ENCODE measurements at places on chromosomes 13 and 19.

DNA sequence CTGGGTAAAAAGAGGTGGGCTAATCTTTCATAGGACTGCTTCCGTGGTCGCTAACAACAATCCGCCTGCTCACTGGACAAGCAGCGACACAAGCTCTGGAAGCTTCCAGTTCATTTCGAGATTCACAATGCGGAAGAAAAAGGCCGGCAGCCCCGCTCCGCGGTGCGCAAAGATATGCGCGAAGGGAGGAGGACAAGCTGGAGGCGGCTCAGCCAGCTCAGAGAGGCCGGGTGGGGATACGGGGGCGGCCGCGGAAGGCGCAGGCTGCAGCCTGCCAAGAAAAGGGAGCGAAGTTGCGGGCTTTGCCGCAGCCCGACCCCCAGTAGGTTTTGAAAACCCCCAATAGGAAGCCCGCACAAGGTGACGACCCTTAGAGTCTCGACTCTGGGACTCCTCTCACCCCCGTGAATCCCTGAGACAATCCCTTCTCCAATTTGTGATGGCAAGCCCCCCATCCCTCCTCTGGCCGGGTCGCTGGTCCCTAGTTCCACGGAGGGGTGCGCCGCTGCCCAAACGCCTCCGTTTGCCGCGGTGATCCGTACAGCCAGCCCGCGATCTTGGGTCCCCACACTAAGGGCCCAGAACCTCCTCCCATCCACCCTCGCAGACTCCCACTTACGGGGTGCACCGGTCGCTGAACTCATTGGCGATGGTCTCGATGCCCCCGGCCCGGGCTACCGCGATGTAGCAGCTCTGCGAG is 697 bp downstream of the HSPH1 start:
- no peak for DNase-seq

DNA sequence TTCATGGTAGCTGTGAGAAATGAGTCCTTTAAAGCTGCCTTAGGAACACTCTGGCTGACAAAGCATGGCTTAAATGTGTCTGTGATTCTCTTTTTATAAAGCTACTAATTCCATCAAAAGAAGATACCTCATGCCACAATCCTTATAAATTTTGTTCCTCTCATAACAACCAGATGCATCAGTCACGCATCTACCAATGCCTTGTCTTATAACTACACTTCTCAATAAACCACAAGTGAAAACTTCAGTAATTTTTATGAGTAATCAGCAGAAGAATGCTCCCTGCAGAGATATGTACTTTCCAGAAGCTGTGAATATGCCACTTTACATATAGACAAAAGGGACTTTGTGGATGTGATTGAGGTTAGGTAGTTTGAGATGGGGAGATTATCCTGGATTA is 147.8 kb downstream of the SUCLA2 start:
- no peak for DNase-seq

- peak; percentile 96 for DNase-seq
Measured at GRCh38 chr19:32405431-32406160, at the start of gene DPY19L3. TSS of gene DPY19L3 (plus strand) at chr19:32405770. CDS start at chr19:32408254, 2,484 bp downstream.

- peak; percentile 77 for DNase-seq
Measured at GRCh38 chr19:43464134-43464775, 1.2 kb downstream of the LYPD3 start.

DNA sequence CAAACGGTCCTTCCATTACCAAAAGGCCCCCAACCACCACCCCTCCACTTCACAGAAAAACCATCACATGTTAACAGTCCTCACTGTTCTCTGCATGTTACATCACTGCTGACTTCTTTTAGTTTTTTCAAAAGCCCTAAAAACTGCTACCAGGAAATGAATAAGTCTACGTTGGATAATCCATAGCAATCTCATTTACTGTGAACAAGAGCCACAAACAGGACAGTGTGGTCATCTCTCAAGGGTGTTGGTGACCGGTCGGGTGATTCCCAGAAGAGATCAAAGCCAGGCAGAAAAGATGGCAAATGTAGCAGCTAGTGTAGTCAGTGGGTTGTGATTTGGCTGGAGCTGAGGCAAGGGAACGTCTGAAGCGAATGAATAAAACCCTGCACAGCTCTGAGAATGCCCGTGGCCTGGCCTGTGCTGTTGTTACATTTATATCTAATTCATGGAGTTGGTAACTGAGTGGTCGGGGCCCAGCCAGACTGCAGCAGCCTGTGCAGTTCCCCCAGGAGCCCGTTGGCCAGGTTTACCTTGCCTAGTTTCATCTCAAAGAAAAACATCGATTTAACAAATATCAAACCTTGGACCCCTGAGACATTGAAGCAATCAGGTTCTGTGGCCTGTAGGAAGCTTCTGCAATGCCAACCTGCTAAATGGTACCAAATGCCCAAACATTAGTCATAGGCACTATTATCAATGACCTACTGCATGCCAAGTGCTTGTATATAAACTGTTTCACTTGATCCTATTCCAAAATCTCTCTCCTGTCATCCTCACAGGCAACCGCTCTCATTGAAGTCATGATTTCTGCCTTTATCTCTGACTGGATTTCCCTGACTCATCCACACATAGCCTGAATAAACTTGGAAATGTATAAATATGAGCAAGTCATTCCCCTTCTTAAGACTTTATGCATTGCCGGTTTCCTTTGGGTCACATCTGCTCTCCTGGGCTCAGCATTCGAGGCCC is 153.8 kb upstream of the SERP2 start:
- no peak for DNase-seq

GRCh38 chr13:83223546-83223945 is 658.7 kb downstream of the SLITRK1 start:
- DNase-seq, result no peak

- DNase-seq, result no peak
Measured at GRCh38 chr13:30565658-30566057, 52.1 kb upstream of the USPL1 start.

GRCh38 chr13:36912369-36912768 is 7.7 kb downstream of the SMAD9 start:
- DNase-seq, result no peak

- DNase-seq, result no peak
Measured at GRCh38 chr19:33201473-33201872, 7.3 kb downstream of the LRP3 start.

DNA sequence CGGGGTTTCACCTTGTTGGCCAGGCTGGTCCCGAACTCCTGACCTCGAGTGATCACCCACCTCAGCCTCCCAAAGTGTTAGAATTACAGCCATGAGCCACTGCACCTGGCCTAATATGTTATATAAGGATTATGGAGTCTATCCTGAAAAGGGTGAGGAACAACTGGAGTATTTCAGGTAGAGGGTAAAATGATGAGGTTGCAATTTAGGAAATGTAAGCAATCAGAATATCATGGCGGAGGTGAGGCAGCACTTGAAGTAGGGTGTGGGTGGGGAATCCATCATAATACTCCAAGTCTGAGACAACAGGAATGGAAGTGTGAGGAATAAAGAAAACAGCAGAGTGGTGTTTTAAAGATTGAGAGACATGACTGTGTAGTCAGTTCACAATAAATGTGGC is 582.2 kb downstream of the FGF9 start:
- DNase-seq, result no peak

- DNase-seq, result no peak
Measured at GRCh38 chr13:50291611-50292010, 276.4 kb downstream of the KCNRG start.

GRCh38 chr13:86383561-86383960 is 584.3 kb upstream of the SLITRK6 start:
- DNase-seq, result no peak

- no peak for DNase-seq
Measured at GRCh38 chr19:23366437-23366836, 28.8 kb downstream of the ZNF91 start.

DNA sequence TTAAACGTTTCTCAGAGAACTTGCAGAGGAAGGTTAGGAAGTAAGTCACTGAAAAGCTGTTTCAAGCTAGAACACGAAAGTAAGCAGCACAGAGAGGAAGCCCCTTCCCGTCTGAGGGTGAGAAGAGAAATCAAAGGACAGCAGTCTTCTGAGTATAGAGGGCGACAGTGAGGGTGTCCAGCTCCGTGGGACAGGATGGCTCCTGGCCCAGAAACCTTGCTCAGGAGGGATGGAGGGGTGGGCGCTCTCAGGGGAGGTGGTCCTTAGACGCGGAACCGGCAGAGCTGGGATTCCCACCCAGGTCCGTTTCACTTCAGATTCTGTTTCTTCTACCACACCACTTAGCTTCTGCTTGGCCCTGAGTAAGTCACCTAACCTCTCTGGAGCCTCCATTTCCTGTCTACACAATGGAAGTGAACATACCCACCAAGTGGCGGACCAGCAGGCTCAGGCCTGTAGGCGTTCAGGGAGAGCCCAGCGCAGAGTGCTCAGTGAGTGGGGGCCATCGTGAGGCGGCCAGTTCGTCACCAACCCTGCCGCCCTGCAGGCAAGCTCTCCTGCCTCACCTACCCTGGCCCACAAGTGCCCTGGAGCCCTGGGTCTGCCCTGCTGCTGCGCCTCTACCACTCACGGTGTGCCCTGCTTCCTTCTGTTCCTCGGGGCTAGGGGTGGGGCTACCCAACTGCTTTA is 5.5 kb upstream of the RSPH6A start:
- no peak for DNase-seq

DNA sequence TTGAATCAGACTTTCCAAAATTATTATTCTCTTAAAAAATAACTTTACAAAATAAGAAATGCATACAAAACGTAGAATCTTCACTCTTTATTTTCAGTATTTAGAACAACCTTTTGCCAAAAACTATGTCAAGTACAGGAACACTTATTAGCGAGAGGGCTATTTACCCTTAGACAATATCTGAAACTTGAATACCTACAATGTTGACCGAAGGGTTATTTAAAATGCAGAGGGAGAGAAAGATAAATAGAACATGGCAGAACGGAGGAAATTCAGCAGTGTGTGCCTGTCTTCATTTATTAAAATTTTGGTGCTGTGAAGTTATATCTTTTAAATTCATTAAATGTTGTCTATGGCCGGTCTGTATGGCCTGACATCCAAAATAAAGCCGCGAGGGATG is 198.8 kb downstream of the EFNB2 start:
- DNase-seq, result no peak

GRCh38 chr19:15641901-15642491 is 1.3 kb downstream of the CYP4F3 start:
- no peak for DNase-seq

GRCh38 chr19:33418871-33419787 is 45.6 kb downstream of the CEBPG start:
- no peak for DNase-seq

- peak; percentile 81 for DNase-seq
Measured at GRCh38 chr19:16041299-16041990, 34.9 kb upstream of the TPM4 start.

GRCh38 chr13:75685239-75685697 is 49.1 kb downstream of the LMO7 start:
- peak; percentile 9 for DNase-seq

GRCh38 chr19:16266586-16266942 is 58.1 kb upstream of the KLF2 start:
- DNase-seq, result no peak

- no peak for DNase-seq
Measured at GRCh38 chr19:12953799-12954611, 3.0 kb downstream of the GADD45GIP1 start.

- no peak for DNase-seq
Measured at GRCh38 chr13:112341976-112342735, 34.0 kb upstream of the SPACA7 start.

DNA sequence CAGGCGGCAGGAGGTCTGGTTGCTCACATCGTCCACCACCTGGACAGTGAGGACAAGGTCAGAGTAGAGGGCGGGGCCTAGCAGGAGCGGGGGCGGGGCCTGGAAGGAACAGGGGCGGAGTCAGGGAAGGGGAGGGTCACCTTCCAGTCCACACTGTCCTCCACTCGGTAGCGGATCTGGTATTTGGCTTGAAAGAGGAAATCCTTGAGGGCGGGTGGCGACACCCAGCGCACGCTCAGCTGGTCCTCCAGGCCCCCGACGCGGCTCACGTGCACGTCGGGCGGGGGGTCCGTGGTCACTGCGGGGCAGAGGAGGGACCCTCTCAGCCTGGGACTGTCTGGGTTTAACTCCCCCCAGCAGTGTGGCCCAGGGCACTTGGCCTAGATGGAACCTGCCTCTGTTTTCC is 8.2 kb downstream of the REX1BD start:
- DNase-seq, result no peak

DNA sequence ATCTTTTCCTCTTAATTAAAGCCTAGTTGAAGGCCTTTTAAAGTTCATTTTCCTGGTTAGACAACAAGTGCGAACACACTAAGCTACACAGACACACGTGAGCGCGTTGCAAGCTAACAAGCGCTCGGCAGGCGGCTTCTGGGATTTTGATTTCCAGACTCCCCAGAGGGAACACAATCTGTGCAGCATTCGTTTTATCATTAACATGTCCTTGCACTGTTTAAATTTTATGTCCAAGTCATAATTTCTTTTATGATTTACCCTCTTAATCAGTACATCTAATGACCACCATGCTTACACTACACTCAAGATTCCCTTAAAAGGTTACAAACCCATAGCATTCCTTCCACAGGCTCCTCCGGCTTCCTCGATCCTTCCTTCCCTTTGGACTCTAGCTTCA is 16.8 kb downstream of the COL4A1 start:
- no peak for DNase-seq

- no peak for DNase-seq
Measured at GRCh38 chr13:40231751-40232150, 434.7 kb downstream of the FOXO1 start.
